ENCODE measurements at places on chromosomes 1 and 21.

DNA sequence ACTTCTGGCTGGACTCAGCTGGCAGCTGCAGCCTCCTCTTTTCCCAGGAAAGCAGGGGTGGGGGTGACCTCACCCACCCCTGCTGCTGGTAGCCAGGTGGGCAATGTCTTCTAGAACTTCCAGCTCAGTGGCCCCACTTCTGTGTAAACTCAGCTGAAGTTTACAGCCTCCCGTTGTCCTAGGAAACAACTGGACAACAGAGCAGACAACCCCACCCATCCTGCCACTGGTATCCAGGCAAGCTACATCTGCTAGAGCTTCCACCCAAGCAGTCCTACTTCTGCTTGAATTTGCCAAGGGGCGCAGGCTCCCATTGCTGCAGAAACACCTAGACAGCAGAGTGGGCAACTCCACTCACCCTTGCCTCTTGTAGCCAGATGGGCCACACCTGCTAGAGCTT, 309.6 kb upstream of the BEND5 start:
- DNase-seq: no peak

DNA sequence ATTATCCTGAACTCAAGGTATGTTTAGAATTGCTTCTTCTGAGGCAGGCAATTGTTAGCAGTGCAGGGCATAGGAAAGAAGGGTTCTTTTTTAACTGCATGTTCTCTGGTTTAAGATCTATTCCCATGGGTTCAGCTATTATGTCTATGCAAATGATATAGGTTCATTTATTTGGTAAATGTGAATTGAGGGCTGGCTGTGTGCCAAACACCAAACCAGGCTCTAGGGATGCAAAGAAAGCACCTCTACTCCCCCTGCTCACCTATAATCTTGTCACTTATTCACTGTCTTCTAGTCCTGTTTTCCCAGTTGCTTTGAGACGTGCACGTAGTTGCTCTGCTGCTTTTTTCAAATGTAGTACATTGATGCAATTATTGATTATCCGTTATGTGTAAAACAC, 691 bp upstream of the KIFAP3 start:
- DNase-seq: no peak

GRCh38 chr1:203040513-203041275, 14.4 kb downstream of the PPFIA4 start:
- DNase-seq: no peak

GRCh38 chr1:206716159-206716869, 31.6 kb downstream of the MAPKAPK2 start:
- no peak for DNase-seq

DNA sequence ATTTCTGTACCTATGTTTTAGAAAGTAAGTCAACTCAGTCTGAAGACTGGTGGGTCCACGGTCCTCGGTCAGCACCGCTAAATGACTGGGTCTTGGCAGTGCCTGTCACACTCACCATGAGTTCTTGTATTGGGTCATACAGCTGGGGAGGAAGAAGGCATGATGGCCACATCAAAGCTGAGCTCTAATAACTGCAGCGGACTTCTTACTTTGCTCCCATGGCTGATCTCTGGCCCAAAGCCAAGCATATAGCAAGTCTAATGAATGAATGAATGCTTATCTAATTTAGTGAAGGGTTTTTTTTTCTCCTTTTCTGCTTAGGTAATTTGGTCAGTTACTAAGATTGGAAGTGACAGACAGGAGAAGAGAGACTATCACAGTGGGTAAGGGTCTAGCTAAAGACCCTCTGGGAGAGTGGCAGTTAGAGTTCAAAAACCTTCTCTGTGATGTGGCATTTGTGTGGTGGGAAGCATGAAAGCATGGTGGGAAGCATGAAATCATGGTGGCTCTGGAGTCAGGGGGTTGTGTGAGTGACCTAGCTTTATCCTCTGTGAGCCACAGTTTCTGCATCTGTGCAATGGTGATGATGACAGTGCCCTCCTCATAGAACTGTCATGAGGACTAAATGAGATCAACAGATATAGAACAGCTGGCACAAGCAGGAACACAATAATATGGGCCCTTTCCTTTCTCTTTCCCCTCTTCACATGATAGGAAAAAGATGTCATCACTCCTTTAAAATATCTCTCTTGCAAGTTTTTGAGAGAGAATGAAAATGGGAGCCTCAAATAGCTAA, 78.9 kb upstream of the JAK1 start:
- no peak for DNase-seq

- DNase-seq: no peak
Observed at GRCh38 chr1:165439330-165439729, 5.6 kb downstream of the RXRG start.

GRCh38 chr1:43152866-43153265, 19.2 kb downstream of the EBNA1BP2 start:
- no peak for DNase-seq

DNA sequence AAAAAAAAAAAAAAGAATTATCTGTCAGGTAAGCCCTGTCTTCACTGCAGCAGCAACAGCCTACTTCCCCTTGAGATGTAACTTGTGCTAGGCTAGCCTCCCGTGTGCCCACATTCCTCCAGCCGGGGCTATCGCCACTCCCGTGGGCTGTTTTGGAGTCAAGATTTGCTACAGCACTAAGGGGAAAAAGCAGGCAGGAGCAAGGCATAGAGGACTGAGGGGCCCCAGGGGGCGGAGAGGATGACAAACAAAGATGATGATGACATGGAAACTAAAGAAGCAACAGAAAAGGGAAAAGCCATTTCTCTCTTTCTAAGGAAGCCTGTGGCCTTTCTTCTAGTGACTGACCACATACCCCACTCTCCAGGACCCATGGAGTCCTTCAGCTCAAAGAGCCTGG, 1.9 kb downstream of the TNFAIP8L2 start:
- DNase-seq: no peak

DNA sequence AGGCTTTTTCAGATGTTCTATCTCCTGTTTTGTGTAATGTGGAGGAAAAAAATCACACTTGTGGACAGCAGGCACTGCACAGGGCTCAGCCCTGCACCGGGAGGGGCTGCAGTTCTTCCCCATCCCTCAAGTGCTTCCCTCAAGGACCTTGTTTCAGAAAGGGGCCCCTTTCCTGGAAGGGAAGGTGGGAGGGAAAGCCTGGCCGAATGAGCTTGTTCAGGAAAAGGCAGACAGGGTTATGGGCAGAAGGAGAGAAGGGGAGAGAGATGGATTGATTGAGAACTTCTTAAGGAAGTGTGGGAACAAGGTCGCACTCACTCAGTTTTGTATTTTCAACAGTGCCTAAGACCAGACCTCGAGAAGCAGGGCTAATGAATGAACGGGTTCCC, 41.2 kb downstream of the OLFML2B start:
- DNase-seq: no peak

DNA sequence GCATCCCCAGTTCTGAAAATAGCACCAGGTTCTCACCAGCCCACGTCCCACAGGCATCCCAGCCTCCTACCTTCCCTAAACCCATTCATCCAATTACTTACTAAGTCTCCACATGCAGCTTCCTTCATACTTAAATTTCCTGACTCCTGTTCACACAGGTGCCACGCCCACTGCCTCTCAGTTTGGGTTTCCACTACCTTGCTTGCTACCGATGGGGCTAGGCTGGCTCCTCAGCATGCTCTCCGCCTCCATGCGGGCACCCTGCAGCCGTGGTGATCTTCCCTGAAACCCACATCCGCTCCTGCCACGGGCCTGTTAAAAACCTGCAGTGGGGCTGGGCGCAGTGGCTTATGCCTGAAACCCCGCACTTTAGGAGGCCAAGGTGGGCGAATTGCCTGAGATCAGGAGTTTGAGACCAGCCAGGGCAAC, 70.4 kb upstream of the ANGPTL1 start:
- DNase-seq: no peak

- no peak for DNase-seq
Observed at GRCh38 chr1:54748094-54748835, 16.1 kb downstream of the PARS2 start.

GRCh38 chr21:44273046-44273445, 11.3 kb upstream of the DNMT3L start:
- no peak for DNase-seq

- no peak for DNase-seq
Observed at GRCh38 chr1:67441183-67441582, 11.0 kb upstream of the SERBP1 start.

DNA sequence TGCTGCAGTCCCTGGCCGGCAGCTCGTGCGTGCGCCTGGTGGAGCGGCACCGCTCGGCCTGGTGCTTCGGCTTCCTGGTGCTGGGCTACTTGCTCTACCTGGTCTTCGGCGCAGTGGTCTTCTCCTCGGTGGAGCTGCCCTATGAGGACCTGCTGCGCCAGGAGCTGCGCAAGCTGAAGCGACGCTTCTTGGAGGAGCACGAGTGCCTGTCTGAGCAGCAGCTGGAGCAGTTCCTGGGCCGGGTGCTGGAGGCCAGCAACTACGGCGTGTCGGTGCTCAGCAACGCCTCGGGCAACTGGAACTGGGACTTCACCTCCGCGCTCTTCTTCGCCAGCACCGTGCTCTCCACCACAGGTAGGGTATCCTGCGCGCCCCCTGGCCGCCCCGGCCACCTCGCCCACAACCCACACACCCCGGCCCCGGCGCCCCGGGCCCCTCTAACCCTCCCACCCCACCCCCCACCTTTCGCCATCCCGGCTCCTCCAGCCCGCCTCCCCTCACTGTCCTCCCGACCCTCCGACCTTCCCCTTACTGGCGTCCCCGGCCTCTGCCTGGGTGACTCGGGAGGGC, 352 bp downstream of the KCNK1 start:
- no peak for DNase-seq

DNA sequence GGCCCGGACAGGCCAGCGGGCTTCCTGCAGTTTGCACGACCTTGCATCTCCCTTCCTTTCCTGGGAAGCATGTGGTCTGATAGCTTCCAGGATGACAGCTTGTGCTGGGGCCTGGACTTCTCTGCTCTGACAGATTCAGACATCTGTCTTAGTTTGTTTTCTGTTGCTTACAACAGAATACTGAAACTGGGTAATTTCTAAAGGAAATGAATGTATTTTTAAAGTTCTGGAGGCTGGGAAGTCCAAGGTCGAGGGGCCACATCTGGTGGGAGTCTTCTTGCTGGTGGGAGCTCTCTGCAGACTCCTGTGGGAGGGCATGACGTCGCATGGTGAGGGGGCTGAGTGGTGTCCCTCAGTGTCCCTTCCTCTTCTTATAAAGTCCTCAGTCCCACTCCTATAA, 35.3 kb upstream of the TENT5B start:
- no peak for DNase-seq

GRCh38 chr1:88552226-88552625, 131.8 kb upstream of the PKN2 start:
- no peak for DNase-seq

GRCh38 chr1:57854436-57854835, 430.6 kb upstream of the DAB1 start:
- no peak for DNase-seq

DNA sequence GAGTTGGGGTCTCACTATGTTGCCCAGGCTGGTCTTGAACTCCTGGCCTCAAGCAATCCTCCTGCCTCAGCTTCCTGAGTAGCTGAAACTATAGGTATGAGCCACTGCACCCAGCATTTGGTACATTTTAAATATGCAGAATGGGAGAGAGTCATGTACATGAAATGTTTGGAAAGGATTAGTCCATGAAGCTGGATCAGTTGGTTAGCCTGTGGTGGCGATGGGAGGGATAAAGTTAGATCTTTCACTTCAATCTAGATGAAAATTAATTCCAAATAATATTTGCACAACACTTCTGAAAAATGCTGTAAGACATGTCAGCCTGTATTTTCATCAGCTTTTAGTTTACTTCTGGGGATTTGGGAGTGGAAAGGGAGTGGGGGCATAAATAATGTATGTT, 188.9 kb downstream of the HUNK start:
- no peak for DNase-seq

- DNase-seq: no peak
Observed at GRCh38 chr1:80444171-80444570, 1356.6 kb upstream of the ADGRL2 start.

DNA sequence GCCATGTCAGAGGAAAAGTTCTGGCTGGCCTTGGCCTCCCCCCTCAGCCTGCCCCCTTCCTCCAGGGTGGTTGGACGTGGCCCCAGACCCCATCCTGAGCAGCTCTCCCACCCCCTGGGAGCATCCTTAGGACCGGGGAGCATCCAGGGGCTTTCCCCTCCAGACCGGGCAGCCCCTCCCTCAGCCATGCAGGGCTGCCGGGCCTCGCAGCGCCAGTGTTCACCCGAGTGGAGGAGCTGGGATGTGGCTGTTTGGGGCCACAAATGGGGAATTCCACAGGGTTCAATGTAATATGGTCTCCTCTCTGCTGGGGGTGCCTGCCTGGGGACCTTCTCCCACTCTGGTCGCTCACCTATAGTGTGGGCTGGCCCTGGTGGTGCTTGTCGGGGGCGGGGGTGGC, 4.2 kb upstream of the PFKL start:
- DNase-seq: no peak

DNA sequence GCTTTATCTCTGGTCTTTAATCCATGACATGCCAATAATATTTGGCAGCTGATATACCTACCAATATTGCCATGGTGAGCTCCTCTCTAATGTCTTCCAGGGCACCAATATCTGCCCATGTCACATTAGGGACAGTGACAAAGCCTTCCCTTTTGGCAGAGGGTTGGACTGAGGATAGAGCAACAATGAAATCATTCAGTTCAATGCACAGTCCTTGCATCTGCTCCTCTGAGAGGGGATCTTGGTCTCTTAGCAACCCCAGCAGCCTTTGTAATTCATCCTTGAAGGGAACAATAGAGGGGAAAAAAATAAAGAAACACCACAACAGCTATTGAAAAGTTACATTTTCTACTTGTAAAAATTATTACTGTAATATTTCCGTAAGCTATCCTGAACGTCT, 42.3 kb downstream of the NVL start:
- no peak for DNase-seq

DNA sequence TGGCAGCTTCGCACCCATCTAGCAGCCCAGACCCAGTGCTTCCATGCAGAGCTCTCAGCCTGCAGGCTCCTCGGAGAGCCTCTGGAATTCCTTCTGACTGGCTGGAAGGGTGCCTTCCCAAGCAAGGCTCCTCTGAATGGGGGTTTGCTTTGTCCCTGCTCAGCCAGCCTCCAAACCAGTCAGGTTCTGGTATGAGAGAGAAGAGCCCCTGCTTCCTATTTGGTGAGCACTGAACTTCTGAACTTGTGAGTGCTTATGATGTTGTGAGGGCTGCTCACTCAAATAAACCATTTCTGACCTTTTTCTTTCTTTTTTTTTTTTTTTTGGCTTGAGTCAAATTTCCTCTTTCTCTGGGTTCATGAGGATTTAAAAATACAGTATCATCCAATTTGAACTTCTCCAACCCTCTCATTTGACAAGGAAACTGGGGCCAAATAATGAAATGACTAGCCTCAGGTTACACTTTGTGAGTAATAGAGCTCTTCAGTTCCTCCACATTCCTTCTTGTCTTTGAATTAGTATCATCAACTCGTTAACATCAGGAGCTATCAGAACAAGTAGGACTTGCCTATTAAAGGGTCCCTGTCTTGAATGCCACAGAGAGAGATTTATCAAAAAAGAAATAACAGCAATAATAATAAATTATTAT, 39.6 kb downstream of the GFI1 start:
- DNase-seq: no peak

DNA sequence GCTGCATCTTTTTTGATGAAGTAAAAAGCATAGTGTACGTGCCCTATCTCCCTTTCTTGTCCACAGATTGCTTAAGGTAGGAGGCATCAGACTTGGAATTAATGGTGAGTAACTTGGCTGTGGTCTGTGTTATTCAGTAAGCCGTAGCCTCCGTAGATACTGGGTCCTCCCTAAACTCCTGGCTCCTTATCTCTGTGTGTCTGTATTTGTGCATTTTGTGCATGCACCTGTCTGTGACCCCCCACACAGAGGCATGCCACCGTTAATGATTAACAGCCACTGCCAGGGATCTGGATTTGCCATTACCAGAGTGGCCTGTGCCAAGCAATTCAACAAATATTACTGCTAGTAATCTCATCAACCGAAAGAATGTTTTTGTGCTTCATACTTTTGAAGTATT, 31.9 kb downstream of the MAP3K21 start:
- DNase-seq: no peak
